ENCODE measurements at places on chromosomes 5 and 9.

GRCh38 chr5:65903581-65903980, 22.8 kb upstream of the ERBIN start:
- no peak for DNase-seq

GRCh38 chr9:10026443-10026984, 586.3 kb downstream of the PTPRD start:
- DNase-seq, result no peak

DNA sequence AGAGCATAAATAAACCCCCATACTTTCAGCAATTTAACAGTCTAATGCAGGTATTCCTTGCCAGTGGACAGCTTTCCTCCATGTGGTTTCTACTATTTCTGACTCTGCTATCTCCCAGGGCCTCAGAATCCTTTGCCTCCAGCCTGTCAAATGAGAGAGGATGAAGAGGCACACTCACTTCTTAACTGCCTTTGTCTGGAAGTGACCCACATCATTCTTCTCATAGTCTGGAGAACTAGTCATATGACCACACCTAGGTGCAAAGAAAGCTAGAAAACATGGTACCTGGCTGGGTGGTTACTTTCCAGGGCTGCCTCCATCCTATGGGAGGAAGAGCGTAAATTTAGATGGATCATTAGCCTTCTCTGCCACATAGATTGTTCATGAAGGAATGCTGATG, 22.5 kb downstream of the PALM2AKAP2 start:
- no peak for DNase-seq

DNA sequence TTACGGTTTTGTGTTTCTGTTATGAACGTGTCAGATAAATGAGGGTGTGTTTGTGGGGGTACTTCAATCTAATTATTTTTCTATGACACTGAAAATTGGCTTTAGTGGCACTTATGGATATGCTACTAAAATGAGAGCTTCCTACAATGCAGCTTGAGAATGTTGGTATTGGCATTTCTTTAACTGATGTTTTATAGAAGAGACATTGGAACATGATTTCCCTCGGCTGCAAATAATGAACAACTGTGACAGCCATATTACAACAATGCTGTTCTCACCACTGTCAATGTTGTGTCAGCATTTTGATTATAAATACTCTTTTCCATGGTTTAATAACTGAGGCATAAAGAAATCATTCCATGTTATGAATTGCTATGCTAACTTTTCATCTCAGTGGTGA, 279.4 kb downstream of the KDM4C start:
- no peak for DNase-seq

- DNase-seq, result no peak
Observed at GRCh38 chr5:59891962-59892643, 1.4 kb downstream of the PDE4D start.

GRCh38 chr9:74205056-74205455, 292.1 kb upstream of the RORB start:
- no peak for DNase-seq

- no peak for DNase-seq
Observed at GRCh38 chr5:31738199-31738598, 99.3 kb downstream of the PDZD2 start.

GRCh38 chr9:33860200-33860871, 43.4 kb downstream of the UBE2R2 start:
- no peak for DNase-seq

GRCh38 chr5:173964506-173964905, 24.5 kb upstream of the C5orf47 start:
- DNase-seq, result no peak

- DNase-seq, result no peak
Observed at GRCh38 chr5:78500871-78501270, 140.5 kb downstream of the SCAMP1 start.

- no peak for DNase-seq
Observed at GRCh38 chr5:127187706-127188105, 102.9 kb upstream of the MEGF10 start.
